ENCODE measurements at places on chromosomes 11 and 22.

GRCh38 chr11:67504005-67504949 lies 886 bp downstream of the PITPNM1 start:
- DNase-seq = no peak

DNA sequence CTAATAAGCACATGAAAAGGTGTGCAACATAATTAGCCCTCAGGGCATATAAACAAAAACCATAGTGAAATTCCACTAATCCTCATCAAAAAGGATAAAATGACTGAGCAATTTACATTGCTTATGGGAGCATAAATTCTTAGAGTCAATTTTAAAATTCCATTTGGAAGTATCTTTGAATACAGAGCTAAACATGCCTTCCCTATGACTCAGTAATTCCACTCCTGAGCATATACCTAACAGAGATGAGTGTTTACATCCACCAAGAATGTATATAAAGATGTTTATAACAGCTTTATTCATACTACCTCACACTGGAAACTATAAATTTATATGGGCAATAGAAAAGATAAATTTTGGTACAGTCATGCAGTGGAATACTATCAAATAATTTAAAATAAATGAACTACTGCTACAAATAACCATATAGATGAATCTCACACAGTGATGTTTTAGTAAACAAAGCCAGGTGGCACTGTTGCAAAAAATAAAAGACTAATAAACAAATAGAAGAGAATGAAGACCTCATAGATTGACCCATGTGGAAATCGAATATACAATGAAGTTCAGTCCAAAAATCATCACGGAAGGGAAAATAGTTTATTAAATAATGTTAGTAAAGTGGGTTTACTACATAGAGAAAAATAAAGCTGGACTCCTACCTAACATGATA lies 8.2 kb upstream of the OR2D2 start:
- no peak for DNase-seq

GRCh38 chr22:37284126-37284804 lies 2.0 kb downstream of the CYTH4 start:
- no peak for DNase-seq

DNA sequence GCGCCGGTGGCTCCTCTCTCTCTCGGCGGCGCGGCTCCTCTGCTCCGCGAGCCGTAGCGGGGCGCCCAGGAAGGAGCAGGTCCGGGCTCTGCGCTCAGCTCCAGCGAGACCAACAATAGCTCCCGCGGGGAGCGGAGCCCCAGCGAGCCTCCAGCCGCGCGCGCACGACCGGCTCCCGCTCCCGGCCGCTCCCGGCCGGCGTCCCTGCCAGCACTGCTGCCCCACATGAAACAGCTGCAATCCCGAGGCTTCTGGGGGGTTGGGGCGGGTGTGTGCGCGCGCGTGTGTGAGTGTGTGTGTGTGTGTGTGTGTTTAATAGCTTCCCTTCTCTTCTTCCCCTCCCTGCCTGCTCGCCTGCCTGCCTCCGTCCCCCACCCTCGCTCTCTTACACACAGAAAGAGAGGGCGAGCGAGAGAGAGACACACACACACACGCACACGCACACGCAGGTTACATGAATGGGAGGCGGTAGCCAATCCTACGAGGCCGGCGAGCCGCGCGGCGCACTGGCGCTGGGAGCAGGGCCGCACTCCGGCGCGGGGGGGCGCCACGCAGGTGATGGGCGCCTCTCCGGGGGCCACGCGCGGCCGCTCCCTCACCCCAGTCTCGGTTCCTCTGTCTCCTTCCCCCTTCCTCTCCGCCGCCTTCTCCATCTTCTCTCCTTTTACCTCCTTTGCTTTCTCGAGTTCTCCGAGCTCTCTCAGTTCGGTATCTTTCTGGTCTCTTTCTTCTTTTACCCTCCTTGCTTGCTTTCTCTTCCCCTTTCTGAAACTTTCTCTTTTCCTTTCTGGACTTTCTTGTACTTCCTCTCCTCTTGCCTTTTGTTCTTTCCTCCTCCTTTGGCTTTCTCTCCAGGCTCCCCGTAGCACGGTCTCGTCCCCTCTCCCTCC lies at the start of gene TENM4:
Gene TENM4 (minus strand): TSS at position 460 of the 890 bp plus-strand sequence. CDS start 371,086 bp downstream, outside the sequence.
- DNase-seq = no peak

DNA sequence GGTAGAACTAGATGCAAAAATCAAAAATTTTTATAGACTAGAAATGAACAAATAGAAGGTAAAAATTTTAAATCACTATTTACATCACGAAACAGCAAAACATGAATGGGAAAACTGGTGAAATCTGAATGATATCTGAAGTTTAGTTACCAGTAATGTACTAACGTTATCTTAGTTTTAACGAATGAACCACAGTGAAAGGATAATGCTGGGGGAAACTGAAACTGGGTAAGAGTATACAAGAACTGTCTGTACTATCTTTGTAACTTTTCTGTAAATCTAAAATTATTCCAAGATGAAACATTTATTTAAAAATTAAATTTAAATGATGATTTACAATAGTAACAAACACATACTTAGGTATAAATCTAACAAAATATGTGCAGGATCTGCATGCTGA lies 7.4 kb downstream of the GDPD4 start:
- no peak for DNase-seq

DNA sequence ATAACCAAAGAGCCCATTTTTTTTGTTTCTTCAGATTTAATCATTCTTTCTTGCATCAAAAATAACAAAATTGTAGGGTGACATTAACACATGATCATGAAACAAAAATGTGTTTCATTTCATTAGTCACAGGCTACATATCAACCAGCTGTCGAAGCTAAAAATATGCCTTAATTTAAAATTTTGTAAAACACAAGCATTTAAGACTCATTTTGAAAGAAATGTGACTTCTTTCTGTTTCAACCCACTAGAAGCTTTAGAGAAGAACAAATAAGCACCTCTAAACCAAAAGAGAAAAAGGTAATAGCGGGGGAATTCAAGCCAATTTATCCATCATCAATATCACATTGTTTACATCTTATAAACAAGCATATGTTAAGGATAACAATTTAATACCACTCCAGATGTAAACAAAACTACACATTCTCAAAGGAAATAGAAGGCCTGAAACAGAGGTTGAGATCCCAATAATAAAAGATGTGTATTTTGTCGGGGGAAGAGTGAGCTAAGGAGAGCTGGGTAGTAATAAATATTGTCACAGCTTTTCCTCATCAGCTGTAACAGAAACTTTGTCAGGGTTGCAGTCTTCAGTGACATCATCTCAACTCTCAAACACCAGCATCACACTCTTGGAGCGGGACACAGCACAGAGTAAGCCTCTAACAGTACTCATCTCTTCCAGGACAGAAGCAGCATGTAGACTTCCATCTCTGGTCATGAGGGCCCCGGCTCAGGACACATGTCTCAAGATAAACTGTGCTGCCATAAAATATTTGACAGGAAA lies 42.0 kb downstream of the ALG9 start:
- DNase-seq = no peak

- no peak for DNase-seq
Observed at GRCh38 chr22:25126510-25126909, 73.1 kb upstream of the CRYBB3 start.

GRCh38 chr11:129458756-129459535 lies 83.3 kb downstream of the BARX2 start:
- no peak for DNase-seq

DNA sequence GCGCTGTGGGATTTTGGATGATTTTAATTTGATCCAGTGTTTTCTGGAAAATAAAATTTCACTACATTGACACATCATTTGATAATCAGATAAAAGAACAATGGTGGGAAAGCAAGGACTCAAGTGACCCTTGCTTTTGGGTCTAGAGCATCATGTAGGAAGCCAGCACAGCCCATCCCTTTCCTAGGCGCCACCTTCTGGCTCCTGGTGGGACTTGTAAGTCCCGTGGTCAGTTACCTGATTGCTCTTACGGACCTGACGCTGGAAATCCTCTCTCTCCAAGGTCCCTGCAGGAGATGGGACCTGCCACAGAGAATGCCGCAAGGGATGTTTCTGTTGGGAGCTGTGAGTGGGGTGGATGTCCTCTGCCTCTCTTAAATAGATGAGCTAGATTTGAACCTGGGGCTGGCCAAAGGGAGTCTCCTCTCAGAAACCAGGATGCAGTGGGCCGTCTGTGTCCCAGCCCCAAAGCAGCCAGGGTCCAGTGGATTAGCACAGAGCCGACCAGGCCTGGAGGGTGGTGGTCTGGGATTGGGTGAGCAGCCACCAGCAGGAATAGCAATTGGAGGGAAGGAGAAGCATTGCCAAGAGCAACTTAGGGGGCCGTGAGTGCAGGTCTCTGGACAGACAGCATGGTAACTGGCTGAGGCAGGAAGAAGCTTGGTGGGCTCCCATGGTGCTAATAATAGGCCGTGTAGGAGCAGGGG lies 21.7 kb downstream of the TIMP3 start:
- peak; percentile 7 for DNase-seq

DNA sequence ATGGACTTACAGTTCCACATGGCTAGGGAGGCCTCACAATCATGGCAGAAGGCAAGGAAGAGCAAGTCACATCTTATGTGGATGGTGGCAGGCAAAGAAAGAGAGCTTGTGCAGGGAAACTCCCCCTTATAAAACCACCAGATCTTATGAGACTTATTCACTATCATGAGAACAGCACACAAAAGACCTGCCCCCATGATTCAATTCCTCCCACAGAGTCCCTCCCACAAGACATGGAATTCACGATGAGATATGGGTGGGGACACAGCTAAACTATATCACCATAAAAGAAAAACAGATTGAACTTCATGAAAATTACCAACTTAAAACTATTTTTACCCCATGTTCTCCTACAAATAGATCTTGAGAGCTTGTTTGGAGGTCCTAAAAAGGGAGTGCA lies 19.6 kb downstream of the ENTHD1 start:
- no peak for DNase-seq

- DNase-seq = no peak
Observed at GRCh38 chr11:64347193-64347867, 7.3 kb downstream of the CCDC88B start.

DNA sequence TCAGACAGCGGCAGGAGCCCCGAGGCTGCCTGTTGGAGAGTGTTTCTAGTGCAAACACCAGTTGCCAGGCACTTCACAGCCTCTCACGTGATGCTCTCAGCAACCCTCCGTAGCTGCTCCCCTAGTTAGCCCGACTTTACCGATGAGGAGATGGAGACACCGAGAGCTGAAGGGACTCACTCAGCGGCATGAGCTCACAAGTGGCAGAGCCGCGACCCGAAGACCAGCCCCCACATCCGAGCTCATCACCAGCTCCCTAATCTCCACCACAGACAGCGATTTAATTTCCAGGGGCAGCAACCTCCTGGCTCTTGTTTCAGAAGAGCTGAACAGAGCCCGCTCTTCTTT lies 28.7 kb upstream of the RTL6 start:
- no peak for DNase-seq

- no peak for DNase-seq
Observed at GRCh38 chr11:35383953-35384352, 35.4 kb downstream of the SLC1A2 start.

- no peak for DNase-seq
Observed at GRCh38 chr11:59607703-59608454, 7.7 kb downstream of the OSBP start.

- no peak for DNase-seq
Observed at GRCh38 chr11:58639669-58640068, 17.2 kb downstream of the CNTF start.

GRCh38 chr11:63813035-63813562 lies at the start of gene SPINDOC:
Gene SPINDOC, plus strand, starts transcription at chr11:63813456. Its CDS starts 231 bp downstream, at chr11:63813687.
- DNase-seq = no peak

GRCh38 chr11:78041843-78042440 lies 18.9 kb upstream of the KCTD14 start:
- no peak for DNase-seq

- DNase-seq = no peak
Observed at GRCh38 chr22:30380011-30380410, 7.2 kb downstream of the RNF215 start.

DNA sequence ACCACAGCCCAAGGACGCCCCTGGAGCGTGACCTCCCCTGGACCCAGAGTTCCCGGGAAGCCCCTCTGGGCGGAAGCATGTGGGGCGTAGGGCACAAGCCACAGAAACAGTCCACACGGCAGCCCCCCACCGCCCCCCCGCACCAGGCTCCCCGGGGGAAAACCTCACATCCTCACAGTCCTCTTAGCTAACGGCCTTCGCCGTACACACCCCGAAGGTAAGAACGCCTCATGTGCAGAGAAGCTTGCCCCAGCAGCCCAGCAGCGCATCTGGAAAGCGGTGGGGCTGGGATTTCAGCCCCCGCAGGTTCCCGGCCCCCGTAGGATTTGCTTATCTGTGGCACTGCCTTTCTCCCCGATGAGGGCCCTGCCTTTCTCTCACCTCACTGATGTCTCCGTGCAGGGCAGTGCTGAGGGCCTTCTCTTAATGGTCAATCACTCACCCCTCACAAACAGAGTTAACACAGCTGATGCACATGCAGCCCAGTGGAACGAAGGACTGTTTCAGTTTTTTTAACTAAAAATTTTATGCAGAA lies 309.2 kb downstream of the BRD1 start:
- DNase-seq = no peak

- DNase-seq = no peak
Observed at GRCh38 chr22:44368611-44369292, 56.0 kb upstream of the SHISAL1 start.

GRCh38 chr11:73186294-73186850 lies 31.7 kb upstream of the P2RY2 start:
- no peak for DNase-seq

DNA sequence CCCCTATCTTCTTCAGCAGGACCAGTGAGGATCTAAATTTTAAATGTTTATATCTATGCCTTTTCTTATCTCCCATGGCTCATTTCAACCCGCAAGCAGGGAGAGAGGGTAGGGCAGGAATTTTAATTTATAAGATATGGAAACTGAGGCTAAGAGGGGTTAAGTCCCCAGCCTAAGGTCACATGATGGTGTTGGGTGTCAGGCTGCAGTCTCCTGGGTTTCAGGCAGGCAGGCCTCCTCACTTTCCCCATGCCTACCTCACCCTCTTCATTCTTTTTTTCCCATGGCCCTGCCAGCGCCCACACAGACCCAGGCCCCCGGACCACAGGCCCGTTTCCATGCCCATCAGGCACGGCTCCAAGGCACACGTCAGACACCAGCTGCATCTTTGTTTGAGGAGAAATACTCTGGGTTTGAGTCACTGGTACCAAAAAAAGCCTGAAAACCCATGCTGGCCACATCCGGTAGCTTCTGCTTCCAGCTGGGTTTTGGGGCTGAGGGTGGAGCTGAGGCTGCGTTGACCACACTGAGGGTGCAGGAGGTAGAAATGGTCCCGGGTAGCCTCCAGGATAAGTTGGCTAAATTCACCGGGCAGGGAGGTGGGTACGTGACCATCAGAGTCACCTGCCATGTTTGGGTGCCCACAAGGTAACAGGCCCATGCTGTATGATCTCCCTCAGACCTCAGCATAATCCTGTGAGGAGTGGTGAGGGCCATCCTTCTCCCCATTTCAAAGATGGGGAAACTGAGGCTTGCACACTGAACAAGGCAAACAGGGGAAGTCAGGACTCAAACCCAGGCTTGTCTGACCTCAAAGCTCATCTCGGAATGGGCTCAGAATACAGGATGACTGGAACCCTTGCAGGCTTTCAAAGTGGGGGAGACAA lies 7.5 kb downstream of the CRYBB1 start:
- no peak for DNase-seq

DNA sequence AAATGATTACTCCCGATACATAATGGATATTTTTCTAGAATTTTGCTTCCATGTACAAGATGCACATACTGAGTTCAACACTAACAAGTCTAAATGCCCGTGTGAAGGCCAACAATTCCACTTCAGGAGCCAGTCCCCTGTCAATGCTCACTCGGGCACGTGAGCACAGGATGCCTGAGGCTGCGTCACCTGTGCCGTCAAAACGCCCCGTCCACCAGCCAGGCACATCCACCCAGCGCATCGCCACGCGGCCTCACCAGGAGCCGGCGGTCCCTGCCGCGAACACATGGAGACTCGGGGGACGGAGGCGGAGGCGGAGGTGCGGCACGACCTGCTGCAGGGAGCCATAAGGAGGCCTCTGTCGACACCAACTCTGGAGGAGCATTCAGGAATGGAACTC lies 9.8 kb downstream of the TOLLIP start:
- DNase-seq = no peak

Data from LNCaP clone FGC (cell line).